ENCODE measurements at places on chromosomes 1 and 21. TPM values are rescaled to one million over a fixed set of nuclear protein-coding genes. Genes with fewer than 3 reads are reported as not detected.

- no peak for DNase-seq
- H3K27me3 ChIP-seq: no peaks in the 10 kb centered on the region
- H3K4me1 ChIP-seq: no peaks in the 10 kb centered on the region
- H3K36me3 ChIP-seq: no peaks in the 10 kb centered on the region
- H3K4me3 ChIP-seq: no peak overlapping the region
Measured at GRCh38 chr1:12669529-12670068, 25.7 kb downstream of the AADACL4 start.

GRCh38 chr1:203511930-203512329 lies 18.0 kb downstream of the OPTC start:
- H3K4me1 ChIP-seq: peaks cover 39% of the 10 kb centered on the region
- no peak overlapping the region for H3K4me3 ChIP-seq

- H3K27me3 ChIP-seq: peaks cover 25% of the 10 kb centered on the region
- no peaks in the 10 kb centered on the region for H3K4me1 ChIP-seq
- no peak overlapping the region for H3K27ac ChIP-seq
- DNase-seq: no peak
- H3K4me3 ChIP-seq: no peak overlapping the region
Measured at GRCh38 chr1:30146448-30146847, 576.9 kb downstream of the MATN1 start.

DNA sequence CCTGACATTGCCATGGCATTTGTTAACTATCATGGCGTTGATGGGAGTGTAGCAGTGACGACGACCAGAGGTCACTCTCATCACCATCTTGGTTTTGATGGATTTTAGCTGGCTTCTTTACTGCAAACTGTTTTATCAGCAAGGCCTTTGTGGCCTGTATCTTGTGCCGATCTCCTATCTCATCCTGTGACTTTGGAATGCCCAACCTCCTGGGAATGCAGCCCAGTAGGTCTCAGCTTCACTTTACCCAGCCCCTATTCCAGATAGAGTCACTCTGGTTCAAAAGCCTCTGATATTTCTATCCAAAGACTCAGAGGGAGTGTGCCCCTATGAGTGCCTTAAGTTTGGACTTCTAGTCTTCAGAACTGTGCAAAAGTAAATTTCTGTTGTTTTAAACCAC lies 130.1 kb downstream of the ADAMTS1 start:
- no peak overlapping the region for H3K4me3 ChIP-seq
- no peak for DNase-seq
- no peaks in the 10 kb centered on the region for H3K4me1 ChIP-seq
- H3K36me3 ChIP-seq: no peaks in the 10 kb centered on the region
- H3K27me3 ChIP-seq: no peaks in the 10 kb centered on the region
- H3K27ac ChIP-seq: no peak overlapping the region

GRCh38 chr1:92749024-92749634 lies 35.8 kb downstream of the EVI5 start:
- H3K27me3 ChIP-seq: no peaks in the 10 kb centered on the region
- no peak overlapping the region for H3K27ac ChIP-seq
- H3K4me3 ChIP-seq: no peak overlapping the region
- no peaks in the 10 kb centered on the region for H3K36me3 ChIP-seq
- no peak for DNase-seq

GRCh38 chr1:225977937-225978748 lies 21.0 kb downstream of the SDE2 start:
- H3K4me3 ChIP-seq: no peak overlapping the region
- DNase-seq: no peak
- peaks cover 17% of the 10 kb centered on the region for H3K4me1 ChIP-seq
- H3K27ac ChIP-seq: no peak overlapping the region
- peaks cover 3% of the 10 kb centered on the region for H3K36me3 ChIP-seq

GRCh38 chr1:7149080-7149838 lies 364.0 kb downstream of the CAMTA1 start:
- peak overlapping the region; percentile 40 for H3K4me3 ChIP-seq
- peaks cover 36% of the 10 kb centered on the region for H3K27me3 ChIP-seq
- DNase-seq: no peak
- H3K36me3 ChIP-seq: no peaks in the 10 kb centered on the region

GRCh38 chr1:18513995-18514394 lies 33.3 kb downstream of the KLHDC7A start:
- H3K36me3 ChIP-seq: no peaks in the 10 kb centered on the region
- H3K4me1 ChIP-seq: no peaks in the 10 kb centered on the region
- peaks cover 13% of the 10 kb centered on the region for H3K27me3 ChIP-seq
- no peak overlapping the region for H3K4me3 ChIP-seq
- H3K27ac ChIP-seq: no peak overlapping the region

GRCh38 chr21:35083246-35083645 lies 34.1 kb upstream of the RUNX1 start:
- no peak for DNase-seq
- H3K27me3 ChIP-seq: no peaks in the 10 kb centered on the region
- no peak overlapping the region for H3K27ac ChIP-seq
- no peak overlapping the region for H3K4me3 ChIP-seq
- peaks cover 8% of the 10 kb centered on the region for H3K4me1 ChIP-seq

DNA sequence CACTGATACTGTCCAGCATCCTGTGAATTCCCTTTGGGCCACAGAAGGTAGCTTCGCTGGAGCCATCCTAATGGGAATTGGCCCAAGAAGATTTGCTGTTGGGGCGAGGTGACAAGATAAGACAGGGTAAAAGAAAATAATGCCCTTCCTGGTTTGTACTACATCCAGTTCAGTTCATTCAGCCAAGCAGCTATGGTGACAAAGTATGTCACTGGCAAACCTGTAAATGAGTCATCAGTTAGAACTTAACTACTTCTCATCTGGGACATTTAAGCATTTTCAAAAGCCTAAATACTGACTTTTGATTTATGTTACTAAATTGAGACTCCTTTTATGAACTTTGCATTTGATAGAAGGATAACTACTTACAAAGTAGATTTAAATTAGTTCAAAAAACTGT lies 54.2 kb downstream of the WDR64 start:
- no peak overlapping the region for H3K4me3 ChIP-seq
- no peaks in the 10 kb centered on the region for H3K27me3 ChIP-seq
- DNase-seq: no peak
- peaks cover 51% of the 10 kb centered on the region for H3K4me1 ChIP-seq

GRCh38 chr1:211487672-211488208 lies 4.2 kb downstream of the RD3 start:
- no peak overlapping the region for H3K27ac ChIP-seq
- H3K4me1 ChIP-seq: no peaks in the 10 kb centered on the region
- no peaks in the 10 kb centered on the region for H3K27me3 ChIP-seq
- no peaks in the 10 kb centered on the region for H3K36me3 ChIP-seq
- DNase-seq: no peak

DNA sequence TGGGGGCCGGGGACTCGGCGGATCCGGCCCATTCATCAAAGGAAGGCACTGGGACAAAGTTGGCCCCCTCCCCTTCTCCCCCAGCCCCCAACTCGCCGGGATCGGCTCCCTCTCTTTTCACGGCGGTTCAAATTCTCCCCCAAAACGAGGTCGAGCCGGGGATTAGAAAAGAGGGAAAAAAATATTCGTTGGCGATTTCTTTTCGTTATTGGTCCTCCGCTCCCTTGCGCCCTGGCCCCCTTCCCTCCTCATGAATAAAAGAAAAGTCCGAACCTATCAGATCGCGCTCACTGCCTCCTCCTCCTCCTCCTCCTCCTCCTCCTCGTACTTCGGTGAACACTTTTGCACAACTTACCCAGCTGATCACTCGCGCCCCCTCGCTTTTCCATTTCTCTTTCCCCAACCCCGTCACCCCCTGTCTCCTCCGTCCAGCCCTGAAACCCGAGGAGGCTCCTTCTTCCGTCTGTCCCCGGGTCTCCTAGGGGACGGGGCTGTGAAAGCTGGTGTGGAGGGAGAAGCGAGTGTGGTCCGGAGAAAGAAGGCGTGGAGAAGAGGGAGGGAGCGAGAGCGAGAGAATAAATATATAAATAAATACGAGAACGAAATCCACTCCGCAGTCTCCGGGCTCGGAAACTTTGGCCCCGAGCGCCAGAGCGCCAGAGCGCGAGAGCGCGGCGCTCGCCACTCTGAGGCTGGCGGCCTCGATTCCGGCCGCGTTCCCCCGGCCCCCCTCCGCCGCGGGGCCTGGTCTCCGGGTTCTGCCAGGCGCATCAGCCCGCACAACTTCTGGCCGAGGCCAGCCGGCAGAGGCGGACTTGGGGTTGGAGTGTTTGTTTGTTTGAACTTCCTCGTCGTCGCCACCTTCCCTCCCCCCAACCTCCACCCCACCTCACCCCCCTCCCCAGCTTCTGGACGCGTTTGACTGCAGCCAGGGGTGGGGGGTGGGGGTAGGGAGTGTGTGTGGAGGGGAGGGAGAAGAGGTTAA lies at the start of gene PAX7:
TSS of gene PAX7 (plus strand) at position 336 of the 985 bp plus-strand sequence. CDS start 758 bp downstream, outside the sequence.
- H3K36me3 ChIP-seq: no peaks in the 10 kb centered on the region
- H3K4me1 ChIP-seq: peaks cover 4% of the 10 kb centered on the region
- H3K27me3 ChIP-seq: peaks cover 58% of the 10 kb centered on the region
- DNase-seq: no peak
- H3K4me3 ChIP-seq: no peak within 1 kb of the TSS

DNA sequence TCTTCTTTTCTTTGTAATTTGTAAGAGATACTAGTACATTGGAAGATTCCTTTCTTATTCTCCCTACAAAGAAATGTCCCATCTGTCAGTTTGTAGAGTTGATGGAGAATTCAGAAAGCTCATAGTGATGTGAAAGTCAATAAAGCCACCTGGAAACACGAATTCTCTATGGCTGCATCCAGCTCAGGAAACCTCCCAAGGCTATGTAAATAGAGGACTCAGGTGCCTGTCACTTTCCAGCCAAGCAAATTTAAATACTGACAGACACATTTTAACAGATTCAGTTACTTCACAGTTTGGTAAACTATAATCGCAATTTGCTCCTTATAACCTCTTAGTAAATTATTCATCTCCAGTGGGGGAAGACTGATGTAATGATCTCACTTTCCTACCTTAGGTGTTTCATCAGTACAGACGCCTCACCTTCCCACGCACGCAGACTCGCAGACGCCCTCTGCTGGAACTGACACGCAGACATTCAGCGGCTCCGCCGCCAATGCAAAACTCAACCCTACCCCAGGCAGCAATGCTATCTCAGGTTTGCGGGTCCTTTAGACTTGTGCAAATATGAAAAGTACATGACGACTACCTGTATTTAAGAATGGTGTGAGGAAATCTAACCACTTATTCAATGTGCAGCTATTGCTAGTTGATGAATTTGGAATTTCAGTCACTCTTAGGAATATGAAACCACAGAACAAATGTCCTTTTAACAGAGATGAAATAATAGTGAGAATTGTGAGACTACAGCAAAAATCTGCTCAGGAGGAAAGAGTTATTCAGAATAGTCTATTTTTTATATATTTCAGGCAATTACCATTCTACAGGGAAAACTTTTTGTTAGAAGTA lies 60.6 kb downstream of the PTPRC start:
- DNase-seq: no peak
- H3K36me3 ChIP-seq: no peaks in the 10 kb centered on the region
- peaks cover 5% of the 10 kb centered on the region for H3K4me1 ChIP-seq
- H3K27me3 ChIP-seq: no peaks in the 10 kb centered on the region

GRCh38 chr1:118751166-118751565 lies 237.0 kb downstream of the TBX15 start:
- no peaks in the 10 kb centered on the region for H3K4me1 ChIP-seq
- no peak for DNase-seq

GRCh38 chr1:41689558-41689981 lies 205.1 kb upstream of the EDN2 start:
- no peak for DNase-seq
- H3K27me3 ChIP-seq: no peaks in the 10 kb centered on the region
- H3K4me1 ChIP-seq: no peaks in the 10 kb centered on the region
- H3K36me3 ChIP-seq: no peaks in the 10 kb centered on the region
- H3K27ac ChIP-seq: no peak overlapping the region

Gene CYP4B1
- 91.7 TPM for total RNA-seq

Gene CD1E
- total RNA-seq: 0.99 TPM

Gene IGSF8
- total RNA-seq: 19.6 TPM

Gene TMEM269
- not detected for total RNA-seq

Gene GJA9
- total RNA-seq: not detected

Gene NOS1AP
- 0.31 TPM for total RNA-seq
